ENCODE measurements at places on chromosomes 12 and 14.

GRCh38 chr12:116026768-116027550 is 250.5 kb downstream of the MED13L start:
- no peak for DNase-seq

GRCh38 chr12:110578694-110579534 is 4.2 kb downstream of the PPTC7 start:
- DNase-seq, result no peak

- DNase-seq, result peak; percentile 53
Measured at GRCh38 chr14:73743431-73743931, 29.3 kb upstream of the PNMA1 start.

DNA sequence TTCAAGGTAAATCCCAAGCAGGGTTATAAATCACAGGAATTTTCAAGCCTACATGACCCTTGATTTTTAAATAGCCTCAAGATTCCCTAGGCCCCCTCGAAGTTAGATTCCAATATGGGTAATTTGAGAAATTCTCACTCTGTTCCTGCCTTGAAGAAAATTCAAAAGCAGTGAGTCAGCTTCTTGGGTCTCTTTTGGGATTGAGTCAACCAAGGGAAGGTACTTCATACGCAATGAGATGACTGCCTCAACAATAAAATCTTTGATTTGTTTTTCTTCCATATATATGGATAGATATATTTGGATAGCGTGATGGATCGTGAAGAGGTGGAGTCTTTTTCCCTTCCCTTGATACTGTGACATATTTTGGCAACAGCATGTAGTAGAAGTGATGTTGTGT is 180.4 kb upstream of the ATP2B1 start:
- no peak for DNase-seq

GRCh38 chr14:79665556-79665955 is 545.7 kb downstream of the DIO2 start:
- DNase-seq, result no peak

Data from activated T-cell treated with anti-CD3 and anti-CD28 coated beads for 1 hour (primary cell).